ENCODE measurements at places on chromosomes 2 and 18. TPM values are rescaled to one million over a fixed set of nuclear protein-coding genes. Genes with fewer than 3 reads are reported as not detected.

DNA sequence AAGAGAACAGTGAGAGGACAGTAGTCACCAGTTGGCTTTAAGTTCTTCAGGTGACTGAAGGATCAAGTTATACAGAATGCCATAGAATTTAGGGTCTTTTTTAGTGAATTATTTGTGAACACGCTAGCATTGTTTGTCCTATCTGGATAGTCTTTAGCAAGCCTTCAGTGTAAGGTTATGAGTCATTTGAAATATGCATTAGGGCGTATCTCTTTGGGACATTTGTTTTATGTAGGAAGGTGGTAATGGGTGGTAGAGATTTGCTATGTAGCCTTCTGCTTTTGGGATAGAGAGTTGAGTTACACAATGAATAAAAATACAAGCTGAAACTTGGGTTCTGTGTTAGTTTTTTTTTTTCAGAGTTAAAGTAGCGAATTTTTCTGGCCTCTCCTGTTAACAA, 13.0 kb downstream of the ACTR2 start:
- H3K4me3 ChIP-seq: no peak overlapping the region
- H3K36me3 ChIP-seq: no peaks in the 10 kb centered on the region
- no peak for DNase-seq
- H3K27ac ChIP-seq: no peak overlapping the region
- no peaks in the 10 kb centered on the region for H3K4me1 ChIP-seq

ARPC2 gene
- total RNA-seq: 182 TPM

DNA sequence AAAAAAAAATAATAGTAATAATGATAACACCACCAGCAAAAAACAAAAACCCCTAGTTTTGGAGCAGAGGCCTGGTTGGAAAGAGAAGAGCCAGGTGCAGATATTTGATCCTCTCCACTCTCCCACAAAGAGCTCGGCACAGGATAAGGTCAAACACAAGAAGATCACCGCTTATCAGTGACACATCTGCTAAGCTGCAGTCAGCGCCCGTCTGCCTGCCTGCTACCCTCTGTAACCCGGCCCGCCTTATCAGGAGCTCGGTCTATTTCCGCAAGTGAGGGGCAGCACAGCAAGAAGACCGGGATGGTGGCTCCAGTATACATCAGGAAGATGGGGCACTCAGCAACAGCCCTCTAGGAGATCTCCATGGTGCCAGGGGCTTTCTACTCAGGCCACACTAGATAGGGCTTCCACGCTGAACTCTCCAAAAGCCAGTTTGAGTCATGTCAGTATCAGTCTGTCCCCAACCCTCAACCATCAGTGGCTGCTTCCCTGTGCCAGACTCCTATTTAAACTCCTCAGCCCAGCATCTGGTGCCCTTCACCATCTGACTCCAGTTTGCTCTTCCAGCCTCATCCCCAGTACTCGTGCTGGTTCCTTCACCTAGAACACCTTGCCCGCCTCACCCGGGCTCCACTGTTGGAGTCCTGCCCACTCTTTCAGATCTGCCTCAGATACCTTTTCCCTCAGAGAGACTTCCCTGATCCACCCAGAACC, 67.3 kb upstream of the PPP1CB start:
- no peaks in the 10 kb centered on the region for H3K36me3 ChIP-seq
- no peak for DNase-seq
- no peaks in the 10 kb centered on the region for H3K27me3 ChIP-seq
- no peak overlapping the region for H3K4me3 ChIP-seq
- peaks cover 3% of the 10 kb centered on the region for H3K4me1 ChIP-seq

PLEKHH2 gene
- 5.9 TPM for total RNA-seq

DLX1 gene
- total RNA-seq: 1.3 TPM

PTPRN gene
- total RNA-seq: 6.6 TPM

DYNAP gene
- total RNA-seq: not detected

KDSR gene
- 52.3 TPM for total RNA-seq

Measured in prostate gland (tissue), 2 donors.